AG08396 (cell line): ENCODE measurements at places on chromosomes 1 and 21.
A peak's percentile ranks its signal among the peaks of the same experiment; 100 is the strongest.

DNA sequence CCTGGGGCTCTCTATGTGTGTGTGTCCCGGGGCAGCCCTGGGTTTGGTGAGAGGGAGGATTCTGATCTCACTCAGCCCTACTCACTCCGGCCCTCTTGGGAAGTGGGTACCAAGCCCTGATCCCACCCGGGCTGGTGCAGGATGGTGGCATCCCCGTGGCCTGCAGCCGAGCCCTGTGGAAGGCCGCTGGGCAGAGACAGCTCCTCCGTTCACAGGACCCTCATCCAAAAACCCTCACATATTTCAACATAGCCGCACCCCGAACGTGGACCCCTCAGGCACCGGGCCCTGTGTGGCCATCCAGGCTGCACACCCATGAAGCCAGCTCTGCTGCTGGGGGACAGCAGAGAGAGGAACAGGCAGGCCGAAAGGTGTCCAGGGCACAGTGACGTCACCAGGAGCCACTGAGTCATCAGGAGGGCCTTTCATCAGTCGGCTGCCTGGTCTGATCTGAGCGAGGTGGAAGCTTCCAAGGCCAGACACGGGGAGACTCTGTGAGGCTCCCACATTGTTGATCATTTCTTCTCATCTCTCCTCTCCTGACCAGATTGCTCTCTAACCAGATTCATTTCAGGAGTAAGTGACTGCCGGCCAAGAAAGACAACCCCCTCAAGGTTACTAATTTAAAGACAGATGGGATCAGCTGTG, 16.2 kb upstream of the GPR157 start:
- DNase-seq, result peak; percentile 47

- DNase-seq, result peak; percentile 57
These were observed 24.5 kb downstream of the ELF3 start for GRCh38 chr1:202034683-202035462.

- peak; percentile 63 for DNase-seq
These were observed 160.9 kb upstream of the UBE2U start for GRCh38 chr1:64042331-64043100.

- DNase-seq, result no peak
These were observed 43.1 kb upstream of the PIGC start for GRCh38 chr1:172486805-172487454.

GRCh38 chr21:34807881-34808568, 139.2 kb downstream of the CLIC6 start:
- DNase-seq, result peak; percentile 79

DNA sequence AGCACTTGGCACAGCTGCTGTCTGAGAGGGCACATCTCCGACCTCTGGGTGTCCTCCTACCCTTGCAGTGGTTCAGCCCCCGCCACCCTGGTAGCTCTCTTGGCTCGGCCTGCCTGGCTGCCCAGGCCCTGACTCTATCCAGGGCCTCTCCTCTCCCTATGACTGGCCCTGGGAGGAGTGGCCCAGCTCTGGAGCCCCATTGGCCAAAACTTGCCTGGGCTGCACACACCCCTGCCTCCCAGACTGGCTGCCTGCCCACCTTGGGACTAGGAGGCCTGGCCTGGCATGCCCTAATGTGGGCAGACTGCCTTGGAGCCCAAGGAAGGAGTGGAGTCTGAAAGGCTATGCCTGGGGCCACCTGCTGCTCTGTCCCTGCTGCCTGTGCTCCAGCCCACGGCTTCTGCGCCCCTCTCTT, 33.6 kb downstream of the ACOT11 start:
- peak; percentile 98 for DNase-seq

DNA sequence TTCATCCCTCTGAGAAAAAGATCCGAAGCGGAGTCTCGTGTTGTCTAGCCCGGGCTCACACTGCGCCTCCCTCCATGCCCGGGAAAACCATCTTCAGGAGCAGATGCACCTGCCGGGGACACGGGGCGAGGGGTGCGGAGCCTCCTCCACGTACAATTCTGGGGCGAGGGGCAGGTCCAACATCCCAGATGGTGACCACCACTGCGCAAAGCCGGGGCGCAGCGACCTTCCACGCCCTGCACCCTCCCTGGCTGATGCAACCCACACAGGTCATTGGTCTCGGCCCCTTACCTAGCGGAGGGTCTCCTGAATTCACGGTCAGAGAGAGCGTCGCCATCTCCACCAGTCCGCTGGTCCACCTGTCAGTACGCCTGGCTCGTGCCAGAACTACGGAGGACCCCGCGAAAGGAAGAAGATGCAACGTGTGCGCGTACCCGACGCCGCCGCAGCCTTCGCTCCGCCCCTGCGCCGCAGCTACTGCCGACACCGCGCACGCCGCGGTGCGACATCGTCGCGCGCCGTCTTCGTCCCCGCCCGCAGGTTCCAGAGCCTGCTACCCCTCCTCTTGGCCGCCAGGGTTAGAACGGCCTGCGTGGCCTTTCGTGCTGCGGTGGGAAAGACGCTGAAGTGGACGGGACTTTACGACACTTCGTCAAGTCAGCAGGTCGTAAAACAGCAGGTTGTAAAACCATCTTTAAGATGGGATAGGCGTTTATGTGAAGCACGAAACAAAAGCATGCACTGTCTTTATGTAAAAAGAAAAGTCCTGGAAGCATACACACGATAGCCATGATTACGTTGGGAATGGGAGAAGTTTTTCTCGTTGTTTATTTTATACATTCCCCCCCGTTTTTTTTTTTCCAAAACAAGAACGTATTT, at the start of gene EPRS1:
Gene EPRS1, minus strand, starts transcription at position 454 of the 879 bp plus-strand sequence. Its CDS starts 117 bp downstream, at position 337.
- peak; percentile 96 for DNase-seq

DNA sequence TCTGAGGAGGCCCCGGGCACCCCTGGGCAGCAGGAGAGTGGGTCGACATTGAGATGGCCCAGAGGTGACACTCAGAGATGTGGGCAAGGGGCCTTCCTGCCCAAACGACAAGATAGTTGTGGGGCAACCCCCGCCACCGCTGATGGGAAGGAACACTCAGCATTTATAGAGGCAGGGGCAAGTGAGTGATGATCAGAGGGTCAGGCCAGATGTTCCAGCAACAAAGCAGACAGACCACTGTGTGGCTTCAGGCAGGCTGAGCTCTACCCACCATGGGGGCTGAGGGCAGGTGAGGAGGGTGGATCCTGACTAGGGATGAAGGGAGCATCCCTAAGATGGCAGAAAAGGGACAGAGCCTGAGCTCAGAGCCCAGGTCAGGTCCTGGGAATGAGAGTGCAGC, 362.7 kb downstream of the PTPRU start:
- DNase-seq, result no peak

GRCh38 chr1:153563991-153564390, 1.7 kb downstream of the S100A2 start:
- no peak for DNase-seq

GRCh38 chr1:27070390-27071048, 57.9 kb upstream of the TENT5B start:
- no peak for DNase-seq

DNA sequence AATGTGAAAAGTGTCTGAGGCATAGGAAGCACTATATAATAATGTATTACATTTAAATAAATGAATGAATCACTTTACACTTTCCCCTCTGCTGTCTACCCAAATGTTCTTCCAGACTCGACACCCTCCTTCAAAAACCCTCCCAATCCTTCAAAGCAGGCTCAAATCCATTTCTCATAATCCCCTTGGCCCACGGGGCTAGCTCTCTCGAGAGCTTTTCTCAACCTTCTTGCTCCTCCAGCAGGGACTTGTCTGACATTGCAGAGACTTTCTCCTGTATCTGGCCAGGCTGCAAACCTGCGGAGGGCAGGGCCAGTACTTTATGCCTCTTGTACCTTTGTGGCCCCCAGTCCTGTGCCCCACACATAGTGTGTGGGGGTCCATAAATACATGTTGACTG, 14.1 kb upstream of the CNTN2 start:
- no peak for DNase-seq

DNA sequence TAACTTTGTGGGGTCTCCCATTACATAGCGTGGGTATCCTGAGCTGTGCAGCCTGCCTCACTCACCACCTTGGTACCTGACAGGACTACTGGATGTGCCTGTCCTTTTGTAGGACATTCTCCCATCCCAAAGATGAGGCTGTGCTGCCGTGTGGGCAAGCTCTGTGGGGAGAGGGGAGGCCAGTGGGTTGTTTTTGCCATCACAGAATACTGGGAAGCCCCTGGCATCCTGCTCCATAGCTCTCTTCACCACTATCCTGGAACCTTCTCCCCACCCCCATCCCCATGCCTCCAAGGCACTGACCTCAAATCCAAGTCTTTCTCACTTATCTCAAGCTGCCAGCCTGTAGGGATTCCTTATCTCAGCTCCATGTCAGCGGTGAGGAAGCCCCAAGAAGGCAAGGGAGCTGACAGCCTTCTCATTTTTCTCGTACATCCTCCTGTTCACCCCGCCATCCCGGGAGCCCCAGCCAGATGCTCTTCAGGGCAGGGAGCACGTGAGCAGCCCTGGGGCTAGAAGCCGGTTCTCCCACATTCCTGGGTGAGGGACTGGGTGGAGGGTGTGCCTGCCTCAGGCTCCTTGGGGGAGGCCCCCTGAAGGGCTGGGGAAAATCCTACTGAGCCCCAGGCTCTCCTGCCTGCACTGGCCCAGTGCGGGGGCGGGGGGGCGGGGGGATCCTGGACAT, 2.4 kb upstream of the ELF3 start:
- DNase-seq, result no peak

- no peak for DNase-seq
These were observed 21.1 kb downstream of the PYHIN1 start for GRCh38 chr1:158952416-158952815.

GRCh38 chr1:19835578-19835977, 20.5 kb upstream of the RNF186 start:
- DNase-seq, result no peak

DNA sequence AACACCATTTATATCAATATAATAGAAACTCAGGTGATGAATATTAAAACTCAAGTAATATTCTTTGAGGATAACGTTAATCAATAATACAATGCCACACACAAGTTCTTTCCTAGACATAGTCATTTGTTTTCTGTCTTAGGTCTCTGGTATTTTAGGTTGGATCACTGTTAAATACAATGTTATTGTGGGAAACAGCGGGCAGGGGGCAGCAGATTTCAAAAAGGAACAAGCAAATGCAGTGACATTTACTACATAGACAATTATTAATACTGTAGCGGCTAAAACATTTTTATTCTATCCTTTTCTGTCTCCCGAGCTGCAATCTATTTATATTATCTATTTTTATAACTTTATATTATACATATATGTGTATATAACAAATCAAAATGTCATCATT, 186.4 kb upstream of the ZNHIT6 start:
- peak; percentile 29 for DNase-seq

DNA sequence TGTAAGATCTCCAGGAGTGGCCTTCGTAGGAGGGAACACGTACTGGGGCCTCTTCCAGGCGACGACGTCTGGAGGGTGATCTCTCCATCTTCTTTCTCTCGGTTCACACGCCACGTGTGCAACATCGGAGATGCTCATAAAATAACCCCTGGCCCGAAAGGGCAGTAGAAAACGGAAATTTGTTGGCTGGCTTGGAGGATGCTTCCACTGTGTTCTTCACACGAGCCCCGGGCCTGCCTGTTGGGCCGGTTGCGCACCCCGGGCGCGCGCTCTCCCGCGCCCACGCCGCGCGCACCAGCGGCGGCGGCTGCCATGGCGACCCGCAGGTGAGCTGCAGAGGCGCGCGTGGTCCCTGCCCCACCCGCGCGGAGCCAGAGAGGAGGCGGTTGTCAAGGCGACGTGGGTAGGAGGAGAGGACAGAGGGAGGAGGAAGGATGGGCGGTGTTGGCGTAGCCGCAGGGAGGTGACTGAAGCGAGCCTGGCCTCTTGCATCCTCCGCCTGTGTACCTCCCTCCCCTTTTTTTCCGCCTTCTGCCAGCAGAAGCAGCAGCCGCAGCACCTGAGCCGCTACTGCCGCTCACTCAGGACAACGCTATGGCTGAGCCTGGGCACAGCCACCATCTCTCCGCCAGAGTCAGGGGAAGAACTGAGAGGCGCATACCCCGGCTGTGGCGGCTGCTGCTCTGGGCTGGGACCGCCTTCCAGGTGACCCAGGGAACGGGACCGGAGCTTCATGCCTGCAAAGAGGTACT, at the start of gene ELAPOR1:
Gene ELAPOR1, plus strand, starts transcription at position 526 of the 752 bp plus-strand sequence. Its CDS starts 69 bp downstream, at position 595.
- DNase-seq, result no peak

DNA sequence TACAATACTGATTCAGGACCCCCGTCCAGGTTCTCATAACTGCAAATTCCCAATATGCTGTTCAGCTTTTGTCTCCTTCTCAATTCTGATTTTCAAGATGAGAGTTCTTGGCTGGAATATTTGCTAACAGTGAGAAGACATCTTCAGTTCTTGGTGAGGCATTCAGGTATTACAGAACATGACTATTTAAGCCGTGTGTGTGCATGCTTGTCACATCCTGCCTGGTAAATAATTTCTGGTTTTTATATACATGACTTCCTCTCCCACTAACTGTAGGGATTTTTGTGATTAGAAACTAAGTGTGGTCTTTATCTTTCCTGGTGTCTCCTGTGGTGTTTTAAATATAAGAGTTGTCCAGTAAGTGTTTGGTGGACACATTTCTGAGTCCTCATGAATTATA, 10.2 kb upstream of the SLC19A2 start:
- DNase-seq, result no peak

DNA sequence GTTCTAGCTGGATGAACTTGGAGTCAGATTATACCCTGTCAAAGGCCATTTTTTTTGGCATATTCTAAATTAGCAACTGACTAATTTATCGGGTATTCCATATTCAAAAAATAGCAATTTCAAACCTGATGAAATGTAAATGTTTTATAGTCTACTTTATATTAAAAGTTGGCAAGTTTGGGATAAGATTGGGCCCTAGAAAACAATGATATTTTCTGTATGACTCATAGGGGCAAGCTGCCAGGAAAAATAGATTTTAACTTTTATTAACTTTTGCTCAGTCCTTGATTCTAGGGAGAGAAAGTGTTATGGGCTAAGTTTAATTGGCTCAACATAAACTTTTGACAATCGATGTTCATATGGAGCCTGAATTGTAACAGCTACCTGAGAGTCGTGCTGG, 576.9 kb upstream of the B3GALT2 start:
- DNase-seq, result no peak

GRCh38 chr1:221376286-221376685, 365.6 kb downstream of the DUSP10 start:
- no peak for DNase-seq

- no peak for DNase-seq
These were observed 34.2 kb downstream of the SLC19A1 start for GRCh38 chr21:45507888-45508508.

GRCh38 chr21:41156142-41156541, 11.8 kb upstream of the BACE2 start:
- DNase-seq, result no peak

DNA sequence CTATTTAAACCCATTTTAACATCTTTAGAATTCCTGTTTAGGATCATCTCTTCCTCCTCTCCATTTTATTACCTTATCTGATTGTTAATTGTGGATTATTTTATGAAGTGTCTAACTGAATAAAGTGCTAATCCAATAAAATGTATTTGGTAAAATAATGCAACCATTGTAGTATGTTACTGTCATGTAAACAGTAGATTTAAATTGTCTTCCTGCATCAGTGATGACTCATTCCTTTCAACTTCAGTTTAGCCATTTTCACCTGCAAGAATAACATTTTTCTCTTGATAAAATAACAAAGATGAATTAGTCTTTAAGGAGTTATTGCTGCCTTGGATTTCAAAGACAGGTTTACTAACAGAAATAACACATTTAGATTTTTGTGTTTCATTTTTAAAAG, 5.4 kb downstream of the PPP2R5A start:
- no peak for DNase-seq
